AG09319 (cell line): ENCODE measurements at places on chromosomes 5 and 9.

GRCh38 chr5:58244819-58245475 is 214.9 kb downstream of the PLK2 start:
- no peak for DNase-seq

DNA sequence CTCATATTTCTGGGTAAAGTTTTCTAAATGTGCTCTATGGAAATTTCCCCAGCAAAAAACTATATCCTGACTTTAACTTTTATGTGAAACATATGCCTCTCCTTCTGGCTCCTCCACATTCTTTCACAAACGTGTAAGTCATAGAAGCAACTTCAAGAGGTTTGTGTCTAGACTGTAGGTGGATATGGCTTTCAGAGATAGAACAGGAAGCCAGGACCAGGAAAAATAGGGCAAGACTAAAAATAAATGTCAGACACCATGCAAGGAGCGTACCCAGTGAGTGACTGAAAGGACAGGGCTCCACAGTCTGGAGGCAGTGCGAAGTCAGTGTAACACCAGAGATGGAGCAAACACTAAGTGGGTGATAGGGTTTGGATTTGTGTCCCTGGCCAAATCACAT is 240.7 kb downstream of the COX7C start:
- DNase-seq = no peak

DNA sequence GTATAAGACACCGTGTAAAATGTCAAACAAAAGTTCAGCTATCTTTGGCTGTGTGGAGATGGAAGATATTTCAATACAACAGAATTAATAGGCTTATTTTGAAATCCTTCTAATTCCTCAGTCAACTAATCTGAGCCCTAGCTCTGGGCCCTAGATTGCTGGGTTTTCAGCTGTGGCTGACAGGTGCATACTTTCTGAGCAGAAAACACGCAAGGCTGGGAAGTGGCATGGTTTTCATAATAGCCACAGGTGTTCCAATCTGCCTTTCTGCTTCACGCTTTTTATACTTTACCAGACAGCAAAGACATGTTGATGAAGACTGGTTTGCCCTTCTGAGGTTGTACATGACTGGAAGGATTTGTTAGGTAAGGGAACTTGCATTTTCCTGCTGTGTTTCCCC is 20.7 kb upstream of the XPA start:
- no peak for DNase-seq

DNA sequence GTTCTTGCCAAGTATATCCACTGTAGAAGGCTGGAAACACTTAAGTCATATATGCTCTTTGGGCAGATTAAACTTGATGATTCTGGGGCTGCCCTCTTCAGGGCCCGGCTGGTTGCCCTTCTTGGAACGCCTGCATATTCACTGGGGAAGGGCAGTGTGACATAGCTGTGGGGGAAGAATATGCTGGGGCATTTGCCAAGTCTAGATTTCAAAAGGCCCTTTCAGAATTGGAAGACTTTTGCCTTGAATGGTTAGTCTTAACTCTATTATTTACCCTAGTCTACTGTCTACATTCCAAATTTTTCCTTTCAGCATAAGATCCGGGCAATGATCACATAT is 161.2 kb upstream of the PITX1 start:
- no peak for DNase-seq

DNA sequence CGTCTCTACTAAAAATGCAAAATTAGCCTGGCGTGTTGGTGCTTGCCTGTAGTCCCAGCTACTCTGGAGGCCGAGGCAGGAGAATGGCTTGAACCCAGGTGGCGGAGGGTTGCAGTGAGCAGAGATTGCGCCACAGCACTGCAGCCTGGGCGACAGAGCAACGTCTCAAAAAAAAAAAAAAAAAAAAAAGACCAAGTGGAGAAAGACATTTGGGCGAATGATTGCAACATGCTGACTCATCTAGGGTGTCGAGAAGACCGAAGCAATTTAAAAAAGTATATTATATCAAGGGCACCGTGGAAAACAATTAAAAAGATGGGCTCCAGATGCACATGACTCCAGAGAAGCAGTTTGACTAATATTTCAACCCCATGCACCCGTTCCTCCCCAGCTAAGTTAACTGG is 9.2 kb downstream of the KLF4 start:
- DNase-seq = peak; percentile 87

GRCh38 chr5:4204276-4205141 is 608.9 kb downstream of the IRX1 start:
- no peak for DNase-seq

DNA sequence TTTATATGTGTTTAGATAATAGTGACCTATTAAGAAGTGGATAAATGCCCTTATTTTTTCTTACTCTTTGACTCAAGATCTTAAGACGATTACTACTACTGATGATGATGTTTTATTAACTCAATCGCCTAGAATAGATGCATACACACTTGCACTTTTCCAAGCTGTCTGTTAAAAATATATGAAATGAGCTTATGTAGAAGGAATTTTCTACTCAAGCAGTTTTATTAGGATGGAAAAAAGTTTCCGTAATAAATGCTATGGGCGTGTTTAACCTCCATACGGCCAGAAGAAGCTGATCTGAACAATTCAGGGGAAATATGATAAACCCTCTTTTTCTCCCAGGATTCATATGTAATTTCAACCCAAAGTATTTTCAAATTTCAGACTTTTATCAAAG is 455.7 kb upstream of the MPDZ start:
- no peak for DNase-seq

DNA sequence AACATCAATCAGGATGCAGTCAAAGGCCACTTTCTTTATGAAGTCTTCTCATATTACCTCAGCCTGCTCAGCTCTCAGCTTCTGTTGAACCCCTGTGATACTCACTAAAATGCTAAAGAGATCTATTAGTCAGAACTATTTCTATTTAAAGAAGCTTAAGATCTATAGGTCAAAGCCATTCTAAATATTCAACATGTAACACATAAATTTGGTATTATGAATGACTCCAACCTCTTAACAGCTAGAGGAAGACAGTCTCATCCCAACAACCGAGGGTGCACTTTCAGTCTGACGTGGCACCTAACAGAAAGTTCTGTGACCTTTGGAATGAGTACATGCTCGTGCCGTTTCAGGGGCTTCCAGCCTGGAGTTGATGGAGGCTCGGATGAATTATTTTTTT is 301.5 kb upstream of the VLDLR start:
- DNase-seq = no peak

DNA sequence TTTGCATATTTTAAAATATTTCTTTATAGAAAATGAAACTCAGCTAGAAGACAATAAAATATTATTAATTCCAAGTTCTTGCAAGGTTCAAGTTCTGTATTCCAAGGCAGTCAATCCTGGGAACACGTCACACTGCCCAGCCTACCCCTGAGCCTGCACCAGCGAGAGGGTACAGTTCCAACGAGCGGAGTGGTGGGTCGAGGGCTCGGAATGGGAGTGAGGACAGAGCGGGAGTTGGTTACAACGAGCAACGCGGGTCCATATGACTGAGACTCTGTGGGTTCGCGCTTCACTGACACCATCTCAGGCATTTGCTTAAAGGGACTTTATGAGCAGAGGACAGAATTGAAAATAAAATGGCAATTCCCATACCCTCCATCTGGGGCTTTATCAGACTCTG is 40.0 kb upstream of the SPTLC1 start:
- DNase-seq = no peak

- DNase-seq = no peak
Measured at GRCh38 chr5:14211818-14212803, 69.0 kb downstream of the TRIO start.

DNA sequence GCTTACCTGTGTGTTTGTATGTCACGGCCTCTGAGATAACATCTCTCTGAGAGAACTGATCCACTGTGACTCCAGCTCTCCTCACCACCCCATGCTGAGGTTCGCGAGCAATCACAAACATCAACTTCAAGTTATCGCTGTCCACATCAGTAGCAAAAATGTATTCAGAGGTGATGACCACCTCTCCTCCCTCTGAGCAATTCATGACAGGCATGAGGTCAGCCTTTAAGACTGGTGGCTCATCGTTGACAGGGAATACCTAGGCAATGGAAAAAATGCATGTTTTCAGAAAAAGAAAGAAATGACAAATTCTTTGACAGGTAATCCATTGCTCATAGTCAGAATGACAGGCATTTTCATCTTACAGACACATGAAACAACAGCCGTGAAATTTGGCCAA is 90.3 kb upstream of the CER1 start:
- DNase-seq = no peak

DNA sequence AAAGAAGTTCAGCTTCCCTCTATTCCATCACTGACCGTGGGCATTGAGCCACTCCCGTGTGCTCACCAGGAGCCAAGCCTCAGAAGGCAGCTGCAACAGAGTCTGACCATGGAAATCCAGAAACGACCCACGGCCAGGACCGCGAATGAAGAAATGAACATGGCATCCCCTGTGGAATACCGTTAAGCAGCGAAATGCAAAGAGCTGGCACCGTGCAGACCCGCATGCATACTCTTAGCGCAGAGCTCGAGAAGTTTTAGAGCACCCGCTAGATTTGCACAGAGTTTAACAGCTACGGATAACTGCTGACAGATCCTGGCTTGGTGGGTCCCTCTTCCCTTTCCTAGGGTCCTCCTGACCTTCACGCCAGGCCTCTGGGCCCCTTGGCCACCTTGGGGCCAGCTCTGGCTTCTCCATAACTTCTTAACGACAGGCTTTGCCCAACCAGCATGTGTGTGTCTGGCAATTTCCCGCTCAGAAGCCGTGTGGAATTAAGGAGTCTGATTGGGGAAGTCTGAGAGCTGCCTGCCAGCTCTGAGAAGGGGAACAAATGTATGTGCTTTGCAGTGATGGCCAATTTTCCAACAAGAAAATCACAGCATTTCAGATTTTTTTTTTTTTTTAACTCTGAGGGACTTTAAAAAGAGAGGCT is 75.3 kb upstream of the COL5A1 start:
- DNase-seq = no peak

- peak; percentile 25 for DNase-seq
Measured at GRCh38 chr5:142866563-142867275, 96.5 kb downstream of the ARHGAP26 start.

DNA sequence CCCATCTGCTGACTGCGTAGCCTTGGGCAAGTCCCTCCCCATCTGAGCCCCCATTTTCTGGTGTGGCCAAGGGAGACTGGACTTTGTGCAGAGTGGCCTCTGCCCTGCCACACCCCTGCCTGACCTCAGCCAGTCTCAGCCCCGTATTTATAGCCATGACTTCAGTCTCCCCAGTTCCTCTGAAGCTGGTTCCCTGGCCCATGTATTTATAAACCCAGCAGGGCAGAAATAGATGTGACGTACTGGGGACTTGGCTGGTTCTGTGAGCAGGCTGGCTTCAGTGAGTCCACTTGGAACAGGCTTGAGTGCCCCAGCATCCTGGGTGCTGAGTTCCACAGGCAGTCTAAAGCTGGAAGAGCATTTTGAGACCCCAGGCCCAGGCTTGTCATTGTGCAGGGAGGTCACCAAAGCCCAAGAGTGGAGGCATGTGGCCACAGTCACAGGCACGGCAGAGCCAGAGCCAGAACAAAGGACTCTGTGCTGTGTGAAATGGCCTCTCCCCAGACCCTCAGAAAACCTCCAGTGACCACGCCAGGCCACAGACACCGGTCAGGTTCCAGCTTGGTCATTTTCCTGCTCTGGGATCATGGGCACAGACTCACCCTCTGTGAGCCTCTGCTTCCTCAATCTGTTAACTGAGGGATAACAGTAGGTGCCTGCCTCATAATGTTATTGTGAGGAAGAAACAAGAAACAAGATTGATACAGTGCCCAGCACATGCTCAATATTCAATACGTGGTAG is 30.4 kb upstream of the SYNPO start:
- no peak for DNase-seq

DNA sequence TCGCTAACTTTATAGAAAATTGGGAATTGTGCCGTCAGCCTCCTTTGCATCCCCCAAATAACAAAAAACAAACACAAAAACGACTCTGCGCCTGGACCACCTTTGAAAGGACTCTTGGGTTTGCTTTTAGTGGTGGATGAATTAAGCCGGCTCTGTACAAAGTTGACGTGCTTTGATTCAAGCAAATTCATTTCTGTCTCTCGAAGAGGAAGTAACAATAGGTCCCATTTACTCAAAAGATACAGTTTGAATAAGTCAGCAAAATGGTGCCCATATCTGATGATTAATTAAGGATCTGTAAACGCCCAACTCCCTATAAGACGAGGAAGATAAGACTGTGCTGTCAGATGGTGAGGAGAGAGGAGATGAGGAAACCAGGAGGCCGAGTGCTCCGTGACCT is 67.8 kb downstream of the AK8 start:
- no peak for DNase-seq

DNA sequence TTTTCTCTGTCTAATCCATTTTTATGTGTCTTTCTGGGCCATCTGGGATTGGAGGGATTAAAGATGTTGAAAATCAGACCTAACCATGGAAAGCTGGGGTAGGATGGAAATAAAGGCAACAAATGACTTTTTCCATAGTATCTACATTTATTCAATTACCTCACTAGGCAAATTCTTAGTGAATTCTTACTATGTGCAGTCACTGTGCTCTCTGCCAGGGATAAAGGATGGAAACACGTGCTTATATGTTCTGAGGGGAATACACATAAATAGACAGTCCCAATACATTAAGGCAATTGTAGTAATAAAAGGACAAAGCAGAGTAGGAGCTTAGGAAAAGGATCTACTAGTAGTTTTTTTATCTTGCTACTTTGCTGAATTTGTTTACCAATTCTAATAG is 214.2 kb downstream of the PRR16 start:
- no peak for DNase-seq

DNA sequence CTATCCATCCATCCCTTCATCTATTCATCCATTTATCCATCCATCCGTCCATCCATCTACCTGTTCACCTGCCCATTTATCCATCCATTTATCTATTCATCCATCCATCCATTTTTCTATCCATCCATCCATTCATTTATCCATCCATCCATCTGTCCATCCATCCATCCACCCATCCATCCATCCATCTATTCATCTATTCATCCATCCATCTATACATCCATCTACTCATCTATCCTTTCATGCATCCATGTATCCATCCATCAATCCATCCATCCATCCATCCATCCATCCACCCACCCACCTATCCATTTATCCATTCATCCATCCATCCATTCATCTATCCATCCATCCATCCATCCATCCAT is 10.8 kb downstream of the COL27A1 start:
- no peak for DNase-seq

DNA sequence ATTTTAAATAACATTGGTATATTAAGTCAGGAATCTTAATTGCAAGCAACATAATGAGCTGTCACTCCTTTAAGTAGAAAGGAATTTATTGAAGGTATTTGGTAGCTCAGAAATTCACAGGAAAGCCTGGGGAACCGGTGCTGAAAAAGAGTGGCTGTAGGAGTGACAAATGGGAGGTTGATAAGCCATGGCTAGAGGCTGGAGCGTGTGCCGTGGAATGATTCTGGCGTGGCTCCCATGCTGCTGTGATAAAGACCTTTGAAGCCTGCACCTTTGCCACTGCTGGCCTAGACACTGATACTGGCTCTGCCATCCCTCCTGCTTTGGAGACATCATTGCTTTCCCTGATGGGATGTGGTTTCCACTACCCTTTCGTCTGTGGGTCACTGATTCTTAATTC is 65.7 kb upstream of the ATG10 start:
- no peak for DNase-seq
